ENCODE measurements at places on chromosomes 2 and 18.

DNA sequence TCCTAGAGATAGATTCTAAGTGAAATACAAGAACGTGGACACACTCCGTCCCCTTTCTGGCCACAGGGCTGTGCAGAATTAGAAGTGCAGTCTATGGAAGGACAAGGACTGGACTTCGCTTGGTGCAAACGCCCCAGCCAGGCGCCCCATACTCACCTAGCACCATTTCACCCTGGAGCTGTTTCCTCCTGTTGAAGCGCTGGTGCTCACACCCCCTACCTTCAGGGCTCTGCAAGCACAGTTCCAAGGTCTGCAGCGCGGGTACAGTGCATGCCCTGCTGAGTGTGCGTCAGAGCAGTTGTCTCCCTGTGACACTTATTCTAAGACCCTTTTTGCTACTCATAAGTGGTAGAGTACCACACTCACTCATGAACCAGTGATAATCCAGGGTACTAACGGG lies 3.0 kb downstream of the HPCAL1 start:
- no peak for ATAC-seq

DNA sequence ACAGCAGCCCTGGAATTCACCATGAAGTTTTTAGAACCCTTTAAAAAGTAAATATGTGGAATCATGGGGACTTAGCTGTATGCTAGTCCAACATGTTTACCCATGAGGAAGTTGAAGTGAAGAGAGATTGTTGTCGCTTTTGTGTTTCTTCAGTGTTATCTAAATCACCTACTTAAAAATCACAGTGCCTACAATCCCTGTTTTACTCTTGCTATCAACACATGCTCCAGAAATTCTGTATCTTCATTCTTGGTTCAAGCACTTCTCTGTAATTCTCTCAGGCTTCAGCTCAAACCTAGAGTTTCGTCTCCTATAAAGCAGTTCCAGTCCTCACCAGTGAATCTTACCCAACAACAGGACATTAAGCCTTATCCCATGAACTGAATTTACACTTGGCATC lies 30.5 kb upstream of the CHMP1B start:
- ATAC-seq, result no peak

GRCh38 chr2:26492749-26493515 lies 15.0 kb upstream of the OTOF start:
- no peak for ATAC-seq

GRCh38 chr2:38743672-38744398 lies 7.3 kb downstream of the SRSF7 start:
- no peak for ATAC-seq

DNA sequence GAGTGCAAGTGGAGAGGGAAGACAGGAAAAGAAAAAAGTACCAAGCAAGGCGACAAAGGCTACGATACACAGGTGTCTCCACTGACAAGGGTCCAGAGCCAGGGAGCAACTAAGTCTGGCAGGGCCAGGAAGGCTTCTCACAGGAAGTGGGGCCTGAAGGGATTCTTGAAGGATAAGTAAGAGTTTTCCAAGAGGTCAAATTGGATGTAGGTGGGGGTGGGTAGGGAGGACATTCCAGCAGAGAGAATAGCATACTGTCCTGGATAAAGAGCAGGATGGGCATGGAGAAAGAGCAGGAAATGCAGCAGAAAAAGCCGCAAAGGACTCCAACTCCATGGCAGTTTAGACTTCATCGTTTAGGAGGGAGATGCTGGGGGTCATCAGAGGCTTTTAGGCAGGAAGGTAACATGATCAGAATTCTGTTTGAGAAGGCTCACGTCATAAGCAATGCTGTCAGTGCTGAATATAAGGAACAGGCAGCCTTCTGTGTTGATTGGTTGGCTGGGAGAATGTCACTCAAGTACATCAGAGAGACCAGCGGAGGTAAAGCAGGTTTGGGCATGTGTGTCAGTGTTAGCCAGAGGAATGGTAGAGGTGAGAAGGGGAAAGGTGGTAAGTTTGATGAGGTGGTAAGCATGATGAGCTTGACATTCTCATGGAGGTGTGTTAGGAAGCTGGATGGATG lies 35.1 kb downstream of the ARHGAP25 start:
- ATAC-seq, result no peak

DNA sequence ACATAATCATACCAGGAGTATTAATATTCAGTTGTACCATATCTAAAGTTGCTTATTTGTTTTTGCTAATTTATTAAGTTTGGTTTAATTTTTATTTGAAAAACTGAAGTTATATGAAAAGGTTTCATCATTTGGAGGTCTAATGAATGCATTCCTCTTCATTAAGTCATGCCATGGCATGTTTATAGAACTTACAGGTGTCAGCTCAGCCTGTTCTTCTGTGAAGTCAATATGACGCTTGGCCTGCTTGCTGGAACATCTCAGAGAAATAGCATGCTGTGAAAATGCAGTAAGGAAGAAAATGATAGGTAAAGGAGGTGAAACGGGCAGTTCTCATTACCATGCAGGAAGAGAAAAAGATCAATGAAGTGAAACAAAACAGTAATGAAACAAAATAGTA lies 58.2 kb downstream of the RAPH1 start:
- ATAC-seq, result no peak

DNA sequence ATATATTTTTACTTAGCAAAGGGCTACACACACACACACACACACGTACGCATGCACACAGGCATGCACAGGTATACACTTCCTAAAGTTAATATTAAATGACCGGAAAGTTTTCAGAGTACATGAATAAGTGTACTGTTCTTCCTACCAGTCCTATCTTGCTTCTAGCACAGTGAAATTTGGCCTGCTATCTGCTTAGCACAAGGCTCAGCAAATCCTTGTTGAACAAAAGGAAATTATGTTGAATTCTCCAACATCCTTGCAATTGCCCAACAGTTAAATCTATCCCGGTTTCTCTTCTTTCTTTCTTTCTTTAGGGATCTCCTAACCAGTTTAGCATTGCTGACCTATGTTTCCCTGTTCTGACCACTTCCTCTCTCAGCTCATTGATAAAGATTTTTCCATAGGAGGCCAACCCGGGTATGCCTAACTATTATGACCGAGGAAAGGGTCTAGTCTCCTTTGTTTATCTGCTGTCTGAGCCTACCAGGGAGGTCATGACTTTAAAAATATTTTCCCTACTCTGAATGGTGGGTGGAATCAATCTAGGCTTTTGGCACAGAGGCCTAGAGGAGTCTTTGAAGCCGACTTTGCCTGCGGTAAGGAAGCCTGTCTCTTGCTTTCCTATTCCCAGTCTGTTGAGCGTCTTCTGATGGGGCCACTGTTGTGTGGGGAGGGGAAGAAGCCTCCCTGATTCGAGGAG lies 400.7 kb downstream of the HRH4 start:
- ATAC-seq, result no peak

- no peak for ATAC-seq
These were observed 4.7 kb upstream of the NCK2 start for GRCh38 chr2:105739944-105740530.

- ATAC-seq, result no peak
These were observed 47.1 kb downstream of the ANKMY1 start for GRCh38 chr2:240510513-240511210.

DNA sequence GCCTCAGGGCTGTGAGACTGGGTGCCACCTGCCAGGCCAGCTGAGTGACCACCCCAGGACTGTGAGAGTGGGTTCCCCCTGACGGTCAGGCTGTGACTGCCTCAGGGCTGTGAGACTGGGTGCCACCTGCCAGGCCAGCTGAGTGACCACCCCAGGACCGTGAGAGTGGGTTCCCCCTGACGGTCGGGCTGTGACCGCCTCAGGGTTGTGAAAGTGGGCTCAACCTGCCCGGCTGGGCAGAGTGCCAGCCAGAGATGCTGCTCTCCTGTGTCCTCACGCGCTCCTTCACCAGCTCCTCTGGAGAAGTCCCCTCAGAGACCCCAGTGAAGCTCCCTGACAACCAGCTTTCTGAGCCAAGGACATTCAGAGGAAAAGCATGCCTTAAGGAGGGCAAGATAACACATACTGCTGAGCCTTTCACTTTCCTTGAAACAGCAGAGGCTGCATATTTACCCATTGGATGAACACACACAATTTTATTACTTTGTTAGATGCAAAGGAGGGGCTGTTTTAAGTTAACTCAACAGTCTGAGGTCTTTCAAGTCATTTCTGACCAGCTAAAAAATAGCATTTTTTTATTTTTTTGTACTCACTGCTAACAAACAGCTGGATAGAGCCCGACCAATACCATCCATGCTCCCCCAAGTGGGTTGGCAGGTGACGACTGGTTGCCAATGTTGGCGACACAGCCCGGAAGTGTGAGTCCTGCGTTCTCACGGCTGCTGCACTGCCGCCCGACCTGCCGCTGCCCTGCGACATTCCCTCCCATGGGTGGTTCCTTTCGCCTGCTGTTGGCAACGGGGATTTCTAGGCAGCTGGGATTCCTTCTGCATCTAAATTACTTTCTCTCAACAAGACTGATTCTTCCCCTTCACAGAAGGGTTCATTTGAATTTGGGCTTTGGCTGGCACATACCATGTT lies 70.7 kb downstream of the NDUFA10 start:
- ATAC-seq, result no peak

GRCh38 chr2:120367649-120368048 lies 21.7 kb downstream of the INHBB start:
- ATAC-seq, result no peak

DNA sequence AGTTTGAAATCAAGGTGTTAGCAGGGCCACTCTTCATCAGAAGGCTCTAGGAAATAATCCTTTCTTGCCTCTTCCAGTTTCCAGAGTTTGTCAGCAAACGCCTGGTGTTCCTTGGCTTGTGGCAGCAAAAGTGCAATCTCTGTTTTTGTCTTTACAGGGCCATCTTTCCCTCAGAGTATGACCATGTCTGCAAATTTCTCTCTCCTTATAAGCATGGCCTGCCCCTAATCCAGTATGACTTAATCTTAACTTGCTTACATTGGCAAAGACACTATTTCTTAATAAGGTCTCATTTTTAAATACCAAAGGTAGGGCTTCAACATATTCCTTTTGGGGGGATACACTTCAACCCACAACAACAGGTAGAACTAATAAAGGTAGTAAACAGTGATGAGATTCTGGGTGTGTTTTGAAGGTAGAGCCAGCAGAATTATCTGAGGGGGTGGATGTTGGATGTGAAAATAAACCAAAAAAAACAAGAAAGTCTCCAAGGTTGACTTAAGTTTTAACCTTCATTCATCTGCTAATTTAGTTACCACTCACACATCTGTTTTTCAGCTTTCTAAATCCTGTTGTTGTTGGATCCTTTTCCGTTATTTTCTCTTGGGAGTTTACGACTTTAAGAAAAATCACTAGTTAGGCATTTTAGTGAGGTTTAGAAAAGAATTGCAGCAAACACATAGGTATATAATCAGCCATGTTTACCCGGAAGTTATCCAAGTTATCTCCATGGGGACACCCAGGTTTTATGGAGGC lies 234.4 kb upstream of the FIGN start:
- ATAC-seq, result no peak

DNA sequence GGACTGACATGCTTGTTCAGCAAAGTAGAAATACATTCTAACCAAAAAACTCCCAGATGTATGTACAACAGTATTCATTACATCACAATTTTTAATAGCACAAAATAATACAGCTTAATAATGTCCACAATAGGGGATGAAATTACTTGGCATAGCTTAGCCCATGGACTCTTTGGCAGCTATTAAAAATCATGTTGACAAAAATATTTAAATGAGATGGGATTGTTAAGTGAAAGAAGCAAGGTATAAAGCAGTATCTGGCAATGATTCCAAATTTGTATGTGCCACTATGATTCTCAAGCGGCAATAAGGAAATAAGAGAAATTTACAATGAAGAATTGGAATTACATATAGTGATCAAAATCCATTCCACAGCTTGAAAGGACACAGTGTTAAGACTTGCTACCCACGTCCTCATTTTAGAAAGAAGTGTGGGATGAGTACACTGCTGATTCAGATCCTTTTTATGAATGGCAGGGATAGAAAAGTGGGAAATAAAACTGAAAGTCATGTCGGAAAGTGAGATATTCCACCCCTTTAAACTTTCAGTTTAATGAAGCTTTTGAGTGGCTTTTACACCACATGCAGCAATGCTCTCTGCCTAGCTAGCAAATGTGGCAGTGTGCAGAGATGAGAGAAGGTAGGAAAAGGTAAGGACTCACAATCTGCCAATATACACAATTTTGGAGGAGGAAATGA lies 2.4 kb downstream of the GAREM1 start:
- no peak for ATAC-seq

DNA sequence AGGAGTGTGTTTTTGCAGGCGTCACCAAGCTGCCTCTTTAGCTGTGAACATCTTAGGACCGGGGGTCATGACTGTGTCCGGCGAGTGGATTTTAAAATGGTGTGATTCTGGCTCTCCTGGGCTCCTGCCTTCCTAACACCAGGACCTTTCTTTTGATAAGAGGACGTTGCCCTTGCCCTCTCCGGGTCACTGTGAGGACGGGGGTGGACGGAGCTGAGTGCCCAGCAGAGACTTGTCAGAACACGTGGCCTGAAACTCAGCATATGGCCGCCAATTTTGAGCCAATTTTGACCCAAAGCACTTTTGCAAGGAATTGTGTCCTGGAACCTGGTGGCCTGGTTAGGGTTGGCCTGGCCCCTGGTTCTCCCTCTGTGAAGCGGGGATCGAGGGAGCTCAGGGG lies 40.2 kb downstream of the RTP5 start:
- ATAC-seq, result no peak

- no peak for ATAC-seq
These were observed 1433.8 kb upstream of the SLC39A10 start for GRCh38 chr2:194223218-194223617.

DNA sequence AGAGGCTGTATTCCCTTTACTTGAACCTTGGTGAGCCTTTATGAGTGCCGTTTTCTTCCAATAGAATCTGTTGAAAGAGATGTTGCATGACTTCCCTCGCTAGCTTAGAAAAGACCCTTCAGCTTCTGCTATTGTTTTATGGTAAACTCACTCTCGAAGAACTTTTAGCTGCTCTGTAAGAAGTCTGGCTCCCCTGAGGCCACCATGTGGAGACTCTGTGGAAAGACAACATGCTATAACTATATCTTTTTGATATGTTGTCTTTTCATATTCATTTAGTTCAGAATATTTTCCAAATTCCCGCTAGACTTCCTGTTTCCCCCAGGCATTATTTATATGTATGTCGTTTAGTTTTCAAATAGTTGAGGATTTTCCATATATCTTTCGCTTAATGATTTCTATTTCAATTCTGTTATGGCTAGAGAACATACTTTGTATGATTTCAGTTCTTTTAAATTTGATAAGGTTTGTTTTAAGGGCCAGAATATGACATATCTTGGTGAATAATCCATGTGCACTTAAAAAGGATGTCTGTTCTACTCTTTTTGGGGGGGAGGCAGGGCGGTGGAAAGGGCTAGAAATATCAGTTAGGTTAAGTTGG lies 64.1 kb downstream of the PTPN4 start:
- ATAC-seq, result no peak

DNA sequence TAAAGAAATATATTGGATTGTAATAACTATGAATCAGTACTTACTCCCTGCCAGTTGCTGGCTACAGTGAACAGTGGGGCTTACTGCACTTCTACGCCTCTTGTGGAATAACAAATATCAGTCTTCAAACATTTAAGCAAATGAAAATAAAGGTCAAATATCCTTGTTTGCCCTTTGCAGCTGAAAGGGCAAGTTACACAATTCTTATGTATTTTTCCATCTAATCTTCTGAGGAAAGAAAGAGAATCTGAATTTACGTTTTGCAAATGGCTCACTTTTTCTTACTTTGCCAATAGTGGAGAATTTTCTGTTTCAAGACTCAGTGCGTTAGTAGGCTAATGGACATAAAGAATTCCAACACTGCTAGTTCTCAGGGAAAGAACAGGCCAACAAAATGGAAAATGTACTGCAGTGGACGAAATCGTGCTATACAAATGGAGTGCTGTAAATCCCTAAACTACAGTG lies 157.2 kb upstream of the TMEM200C start:
- ATAC-seq, result no peak

Measured in stimulated activated memory B cell treated with anti-CD40 and anti-IgM and Interleukin-4, amounts not matched to agents 10 μg/mL and 1 μg/mL and 100 μg/mL, for 72 hours (primary cell).